ENCODE measurements at places on chromosomes 13 and 19. TPM values are rescaled to one million over a fixed set of nuclear protein-coding genes. Genes with fewer than 3 reads are reported as not detected.

- no peaks in the 10 kb centered on the region for H3K36me3 ChIP-seq
- H3K27ac ChIP-seq: no peak overlapping the region
- DNase-seq: no peak
- no peaks in the 10 kb centered on the region for H3K4me1 ChIP-seq
- no peak overlapping the region for H3K4me3 ChIP-seq
Measured at GRCh38 chr13:101739382-101740178, 287.1 kb downstream of the ITGBL1 start.

GRCh38 chr19:33630880-33631608, 9.3 kb downstream of the CHST8 start:
- no peaks in the 10 kb centered on the region for H3K4me1 ChIP-seq
- H3K27ac ChIP-seq: no peak overlapping the region
- no peaks in the 10 kb centered on the region for H3K27me3 ChIP-seq
- DNase-seq: no peak
- H3K36me3 ChIP-seq: no peaks in the 10 kb centered on the region

- H3K4me1 ChIP-seq: peaks cover 6% of the 10 kb centered on the region
- H3K27me3 ChIP-seq: no peaks in the 10 kb centered on the region
- peak overlapping the region; percentile 3 for H3K27ac ChIP-seq
- H3K36me3 ChIP-seq: no peaks in the 10 kb centered on the region
Measured at GRCh38 chr13:114149774-114150740, 17.6 kb upstream of the RASA3 start.

DNA sequence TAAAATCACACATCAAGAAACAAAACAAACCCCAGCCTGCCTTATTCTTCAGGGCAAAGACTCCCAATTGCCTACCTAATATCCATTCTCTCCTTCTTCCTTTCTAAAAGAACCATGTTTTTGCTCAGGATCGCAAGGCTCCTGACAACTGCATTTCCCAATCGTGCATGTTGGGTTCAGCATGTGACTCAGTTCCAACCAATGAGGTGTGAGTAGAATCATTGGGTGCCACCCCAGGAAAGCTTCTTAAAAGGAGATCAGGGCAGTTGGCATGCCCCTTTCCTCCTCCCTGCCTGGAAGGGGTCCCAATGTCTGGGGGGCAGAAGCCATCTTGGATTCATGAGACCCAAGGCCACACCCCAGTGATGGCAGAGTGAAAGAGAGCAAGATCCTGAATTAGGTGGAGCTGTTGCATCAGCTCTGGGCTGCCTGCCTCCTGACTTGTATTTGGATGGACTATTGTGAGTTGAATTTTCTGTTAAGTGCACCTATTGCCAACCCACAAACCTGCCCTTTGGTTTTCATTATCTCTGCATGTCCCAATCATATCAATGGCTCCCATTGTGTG, 26.0 kb upstream of the UBAC2 start:
- DNase-seq: no peak
- no peak overlapping the region for H3K4me3 ChIP-seq
- no peaks in the 10 kb centered on the region for H3K4me1 ChIP-seq
- no peaks in the 10 kb centered on the region for H3K27me3 ChIP-seq
- no peak overlapping the region for H3K27ac ChIP-seq

DNA sequence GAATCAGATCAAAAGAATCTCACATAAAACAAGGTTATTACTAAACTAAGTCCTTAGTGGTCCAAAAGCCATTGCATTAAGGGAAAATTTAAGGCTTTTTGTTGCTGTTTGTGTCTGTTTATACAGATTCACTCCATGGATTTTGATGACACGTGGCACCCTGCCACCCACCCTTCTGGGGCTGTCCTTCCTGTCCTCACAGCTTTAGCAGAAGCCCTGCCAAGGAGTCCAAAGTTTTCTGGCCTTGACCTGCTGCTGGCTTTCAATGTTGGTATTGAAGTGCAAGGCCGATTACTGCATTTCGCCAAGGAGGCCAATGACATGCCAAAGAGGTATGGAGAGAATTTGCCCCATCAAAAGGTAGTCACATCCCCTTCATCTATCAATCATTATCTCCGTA, 6.9 kb downstream of the ACOD1 start:
- H3K4me3 ChIP-seq: no peak overlapping the region
- no peak for DNase-seq
- H3K27me3 ChIP-seq: no peaks in the 10 kb centered on the region

DNA sequence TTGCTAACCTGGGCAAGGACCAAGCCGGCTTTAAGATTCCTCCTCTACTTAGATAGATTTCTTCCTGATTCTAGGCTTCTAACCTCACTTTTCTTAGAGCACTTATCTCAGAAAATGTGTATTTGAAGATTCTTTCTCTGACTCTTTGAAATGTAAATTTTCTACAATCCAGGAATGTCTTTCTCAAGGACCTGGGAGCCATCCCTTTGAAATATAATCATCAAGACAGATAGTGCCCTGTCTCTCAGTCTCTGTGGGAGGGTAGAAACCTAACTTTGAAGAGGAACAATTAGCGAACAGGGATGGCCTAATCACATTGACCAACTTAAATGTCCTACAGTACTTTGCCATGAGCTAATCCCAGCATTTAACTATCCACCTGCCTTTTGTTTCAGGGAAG, 1646.0 kb downstream of the PCDH9 start:
- no peaks in the 10 kb centered on the region for H3K27me3 ChIP-seq
- H3K27ac ChIP-seq: no peak overlapping the region
- no peaks in the 10 kb centered on the region for H3K36me3 ChIP-seq
- H3K4me3 ChIP-seq: no peak overlapping the region

GRCh38 chr13:50685491-50685890, 158.0 kb downstream of the DLEU7 start:
- DNase-seq: peak; percentile 44
- H3K4me1 ChIP-seq: no peaks in the 10 kb centered on the region
- peak overlapping the region; percentile 14 for H3K27ac ChIP-seq

DNA sequence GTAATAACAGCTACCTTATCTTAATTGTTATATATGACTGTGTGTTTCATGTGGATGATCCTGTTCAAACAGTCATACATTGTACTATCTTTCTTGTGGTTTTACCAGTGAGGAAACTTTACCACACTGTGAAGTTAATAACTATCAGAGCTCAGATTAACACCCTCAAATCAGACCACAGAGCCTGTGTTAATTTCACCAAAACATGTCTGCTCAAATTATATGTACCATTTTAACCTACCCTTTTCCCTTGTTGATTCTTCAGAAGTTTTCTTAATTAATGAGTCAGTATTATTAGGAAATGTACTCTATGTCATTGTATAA, 1.8 kb upstream of the ZNF331 start:
- DNase-seq: no peak
- H3K4me1 ChIP-seq: no peaks in the 10 kb centered on the region
- H3K27me3 ChIP-seq: no peaks in the 10 kb centered on the region
- no peak overlapping the region for H3K27ac ChIP-seq
- no peaks in the 10 kb centered on the region for H3K36me3 ChIP-seq

DNA sequence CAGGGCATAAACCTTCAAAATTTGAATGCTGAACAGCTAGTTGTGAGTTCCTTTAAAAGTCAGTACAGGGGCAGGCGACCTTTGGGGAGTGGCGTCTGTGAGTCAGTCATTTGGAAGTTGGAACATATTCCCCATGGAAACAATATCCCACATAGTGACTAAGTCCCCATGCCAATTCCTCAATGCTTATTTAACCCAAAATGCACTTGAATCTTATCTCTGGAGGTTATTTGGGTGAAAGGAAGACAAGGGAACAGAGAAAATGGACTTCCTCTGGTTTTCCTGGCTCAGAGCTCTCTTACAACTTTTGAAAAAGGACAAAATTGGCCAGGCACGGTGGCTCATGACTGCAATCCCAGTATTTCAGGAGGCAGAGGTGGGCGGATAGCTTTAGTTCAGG, 479.2 kb upstream of the NBEA start:
- no peak for DNase-seq
- no peaks in the 10 kb centered on the region for H3K27me3 ChIP-seq
- H3K36me3 ChIP-seq: no peaks in the 10 kb centered on the region
- no peak overlapping the region for H3K4me3 ChIP-seq
- no peak overlapping the region for H3K27ac ChIP-seq

DNA sequence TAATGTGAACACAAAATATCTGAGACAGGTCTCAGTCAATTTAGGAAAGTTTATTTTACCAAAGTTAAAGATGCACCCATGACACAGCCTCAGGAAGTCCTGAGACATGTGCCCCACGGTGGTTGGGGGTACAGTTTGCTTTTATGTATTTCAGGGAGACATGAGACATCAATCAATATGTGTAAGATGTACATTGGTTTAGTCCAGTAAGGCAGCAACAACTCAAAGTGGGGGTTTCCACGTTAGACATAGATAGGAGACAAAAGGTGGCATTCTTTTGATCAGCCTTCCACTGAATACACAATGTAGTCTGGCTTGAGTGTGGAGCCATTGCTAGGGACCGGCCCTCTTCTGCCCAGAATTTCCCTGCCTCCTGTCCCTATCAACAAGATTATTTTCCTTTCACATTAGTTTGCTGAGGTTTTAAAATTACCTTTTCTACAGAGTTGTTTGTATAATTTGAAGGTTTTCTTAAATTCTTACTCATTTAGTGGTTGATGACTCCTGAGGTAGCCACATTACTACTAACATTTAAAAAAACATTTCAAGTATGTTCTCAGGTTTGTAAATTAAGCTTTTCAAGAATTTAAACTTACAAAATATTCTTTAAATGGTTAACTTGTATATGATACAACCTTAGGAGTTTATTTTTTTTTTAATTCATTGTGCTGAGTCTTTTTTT, 33.2 kb downstream of the RNASEH2B start:
- H3K27me3 ChIP-seq: no peaks in the 10 kb centered on the region
- H3K27ac ChIP-seq: no peak overlapping the region
- no peak for DNase-seq
- no peaks in the 10 kb centered on the region for H3K4me1 ChIP-seq

DNA sequence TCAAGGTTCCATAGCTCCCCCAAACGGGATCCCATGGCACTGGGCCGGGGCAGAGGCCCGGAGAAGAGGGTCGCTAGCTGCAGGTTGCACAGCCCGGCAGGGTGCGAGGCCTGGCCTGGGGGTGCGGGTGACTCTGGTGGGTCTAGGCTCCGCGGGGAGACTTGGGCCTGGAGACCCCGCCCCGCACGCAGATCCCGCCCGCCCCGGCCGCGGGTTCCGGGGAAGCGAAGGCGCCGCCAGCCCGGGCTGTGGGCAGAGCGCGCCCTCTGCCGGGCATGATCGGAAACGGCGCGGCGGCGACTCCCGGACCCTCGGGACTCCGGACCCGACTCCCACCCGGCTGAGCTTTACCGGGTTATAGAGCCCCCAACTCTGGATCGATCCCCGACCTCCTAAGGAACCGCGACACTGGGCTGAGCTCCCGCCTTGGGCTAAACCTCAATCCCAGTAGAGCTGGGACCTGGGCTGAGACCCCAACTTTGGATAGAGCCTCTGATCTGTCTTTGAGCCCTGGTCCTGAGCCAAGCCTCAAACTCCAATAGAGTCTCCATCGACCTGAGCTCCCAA, 3.1 kb upstream of the TNFAIP8L1 start:
- no peak overlapping the region for H3K27ac ChIP-seq
- H3K27me3 ChIP-seq: no peaks in the 10 kb centered on the region
- peak; percentile 67 for DNase-seq
- no peaks in the 10 kb centered on the region for H3K4me1 ChIP-seq
- H3K4me3 ChIP-seq: peak overlapping the region; percentile 39

The C1QTNF9 gene
- total RNA-seq: 0.15 TPM

The A1BG gene
- total RNA-seq: 42.6 TPM

The LGALS14 gene
- total RNA-seq: not detected

The HOMER3 gene
- 34.2 TPM for total RNA-seq

The PRTN3 gene
- 1.1 TPM for total RNA-seq

The ZNF329 gene
- 20.8 TPM for total RNA-seq

Data from breast epithelium (tissue), 4 donors.